ENCODE measurements at places on chromosomes 3 and 15. TPM values are rescaled to one million over a fixed set of nuclear protein-coding genes. Genes with fewer than 3 reads are reported as not detected.

DNA sequence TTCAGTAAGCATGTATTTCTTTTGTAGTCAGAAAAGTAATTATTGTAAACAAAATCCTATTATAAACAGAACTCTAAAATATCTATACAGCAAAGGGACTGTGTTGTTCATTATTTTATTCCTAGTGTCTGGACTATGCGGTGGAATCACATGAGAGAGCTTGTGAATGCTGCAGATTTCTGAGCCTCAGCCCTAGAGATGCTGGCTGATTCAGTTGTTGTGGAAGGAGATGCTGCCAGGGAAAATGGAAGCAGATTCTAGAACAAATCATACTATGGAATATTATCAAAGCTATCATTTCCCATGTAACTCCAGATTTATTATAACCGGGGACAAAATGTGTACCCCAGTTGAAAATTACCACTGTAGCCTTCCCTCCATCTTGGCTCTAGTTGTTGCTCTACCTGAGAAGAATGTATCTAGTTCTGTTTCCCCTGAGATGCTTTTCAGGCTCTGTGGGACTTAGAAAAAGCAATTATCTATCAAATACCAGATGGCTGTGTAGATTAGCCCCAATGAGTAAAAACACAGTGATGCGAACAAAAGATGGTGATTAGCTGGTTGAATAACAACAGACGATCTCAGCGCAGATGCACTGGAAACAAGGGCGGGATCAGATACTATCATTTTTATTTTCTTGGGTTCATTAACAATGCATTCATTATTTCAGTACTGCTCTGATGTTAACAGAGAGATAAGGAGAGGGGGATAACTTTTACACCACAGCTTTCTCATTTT is 131.3 kb downstream of the TMEM108 start:
- DNase-seq, result no peak

DNA sequence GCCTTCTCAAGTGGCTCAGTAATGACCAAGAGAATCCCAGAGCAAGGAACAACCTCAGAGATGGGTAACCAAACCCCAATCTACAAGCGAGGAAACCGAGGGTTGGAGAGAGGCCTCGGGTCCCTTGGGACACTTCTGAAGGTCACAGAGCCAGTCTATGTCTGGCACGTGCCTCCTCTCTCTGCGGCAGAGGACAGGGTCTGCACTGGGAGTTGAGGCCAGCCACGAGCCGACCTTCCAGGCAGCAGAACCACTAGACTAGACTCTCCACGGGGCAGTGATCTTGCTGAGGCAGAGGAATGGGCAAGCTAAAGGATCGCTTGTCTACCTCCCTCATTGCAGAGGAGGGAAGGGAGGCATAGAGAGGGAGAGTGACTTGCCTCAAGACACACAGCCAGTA is 100.6 kb upstream of the SMAD3 start:
- DNase-seq, result no peak

The DNAH12 gene
- total RNA-seq, result 0.17 TPM

GRCh38 chr3:58924578-58924977 is 125.2 kb downstream of the CFAP20DC start:
- DNase-seq, result no peak

DNA sequence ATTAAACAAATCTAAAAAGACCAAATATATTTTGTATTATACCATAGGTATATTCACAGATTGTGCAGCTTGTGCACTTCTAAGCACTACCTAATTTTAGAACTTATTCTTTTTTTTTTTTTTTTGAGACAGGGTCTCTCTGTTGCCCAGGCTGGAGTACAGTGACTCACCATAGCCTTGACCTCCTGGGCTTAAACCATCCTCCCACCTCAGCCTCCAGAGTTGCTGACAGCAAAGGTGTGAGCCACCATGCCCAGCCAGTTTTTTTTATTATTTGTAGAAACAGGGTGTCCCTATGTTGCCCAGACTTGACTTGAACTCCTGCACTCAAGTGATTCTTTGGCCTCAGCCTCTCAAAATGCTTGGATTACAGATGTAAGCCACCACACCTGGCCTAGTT is 11.9 kb upstream of the TKT start:
- no peak for DNase-seq

The KLF15 gene
- 1.6 TPM for total RNA-seq

The NMNAT3 gene
- 6.2 TPM for total RNA-seq

The GRAMD1C gene
- total RNA-seq, result 8.2 TPM

DNA sequence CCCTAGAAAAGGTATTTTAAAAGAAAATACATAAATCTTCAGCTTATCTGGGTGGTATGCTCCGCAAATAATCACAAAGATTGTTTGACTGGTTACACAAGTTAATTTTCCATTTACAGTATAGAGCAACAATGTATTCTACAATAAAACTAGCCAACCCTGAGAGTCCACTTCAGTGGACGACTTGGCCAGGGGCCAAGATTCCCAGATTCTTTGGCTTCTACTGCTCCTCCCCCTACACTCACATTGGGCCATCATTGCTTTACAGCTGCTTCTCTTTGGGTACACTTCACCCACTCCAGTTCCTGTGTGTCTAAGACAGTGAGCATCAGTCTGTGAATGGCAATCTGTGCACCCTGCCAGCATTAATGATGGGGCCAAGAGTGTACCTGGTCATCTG is 17.2 kb upstream of the PRICKLE2 start:
- DNase-seq, result peak; percentile 16

DNA sequence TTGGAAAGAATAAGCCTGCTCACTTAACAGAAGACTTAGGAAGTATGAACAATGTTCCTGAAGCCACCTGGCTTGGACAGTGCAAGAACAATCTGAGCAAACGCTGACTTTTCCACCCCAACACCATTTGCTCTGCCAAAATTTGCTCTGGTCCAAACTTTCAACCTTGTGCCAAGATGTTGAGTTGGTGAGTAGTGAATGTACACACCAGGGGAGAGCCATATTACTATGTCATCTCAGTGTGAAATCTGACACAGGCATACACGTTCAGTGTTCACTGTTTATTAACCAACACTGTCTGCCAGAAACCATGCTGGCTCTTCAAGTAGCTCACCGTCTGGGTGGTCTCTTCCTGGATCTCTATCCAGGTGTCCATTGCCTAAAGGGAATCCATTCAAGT is 152.9 kb upstream of the LPP start:
- no peak for DNase-seq

DNA sequence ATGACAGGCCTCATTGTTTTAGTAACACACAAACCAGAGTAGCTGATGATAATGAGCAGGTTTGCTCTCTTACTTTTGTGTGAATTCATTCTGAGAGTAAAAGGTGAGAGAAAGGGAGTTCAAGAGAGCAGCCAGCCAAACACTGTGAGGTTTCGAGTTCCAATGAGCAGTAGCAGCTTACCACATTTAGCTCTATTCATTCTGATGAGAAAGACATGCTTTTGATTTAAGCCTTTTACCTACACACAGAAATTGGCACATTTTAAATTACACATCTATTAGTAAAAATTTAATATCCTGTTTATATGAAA is 28.0 kb downstream of the GLDN start:
- DNase-seq, result no peak

GRCh38 chr3:78911394-78911793 is 856.4 kb downstream of the ROBO1 start:
- DNase-seq, result no peak

- no peak for DNase-seq
These were observed 525.1 kb downstream of the PDCD6IP start for GRCh38 chr3:34323517-34323916.

GRCh38 chr15:73457334-73457733 is 14.4 kb downstream of the REC114 start:
- DNase-seq, result no peak

The ANKRD34C gene
- not detected for total RNA-seq

- DNase-seq, result no peak
These were observed 12.8 kb downstream of the NXPE3 start for GRCh38 chr3:101791778-101792177.

GRCh38 chr15:90915216-90915807 is 12.2 kb downstream of the MAN2A2 start:
- DNase-seq, result no peak

The ATP13A5 gene
- not detected for total RNA-seq

The FGF12 gene
- 0.56 TPM for total RNA-seq

- DNase-seq, result no peak
These were observed 2.2 kb downstream of the ZNF592 start for GRCh38 chr15:84750583-84751092.

The CHST2 gene
- 2.8 TPM for total RNA-seq

DNA sequence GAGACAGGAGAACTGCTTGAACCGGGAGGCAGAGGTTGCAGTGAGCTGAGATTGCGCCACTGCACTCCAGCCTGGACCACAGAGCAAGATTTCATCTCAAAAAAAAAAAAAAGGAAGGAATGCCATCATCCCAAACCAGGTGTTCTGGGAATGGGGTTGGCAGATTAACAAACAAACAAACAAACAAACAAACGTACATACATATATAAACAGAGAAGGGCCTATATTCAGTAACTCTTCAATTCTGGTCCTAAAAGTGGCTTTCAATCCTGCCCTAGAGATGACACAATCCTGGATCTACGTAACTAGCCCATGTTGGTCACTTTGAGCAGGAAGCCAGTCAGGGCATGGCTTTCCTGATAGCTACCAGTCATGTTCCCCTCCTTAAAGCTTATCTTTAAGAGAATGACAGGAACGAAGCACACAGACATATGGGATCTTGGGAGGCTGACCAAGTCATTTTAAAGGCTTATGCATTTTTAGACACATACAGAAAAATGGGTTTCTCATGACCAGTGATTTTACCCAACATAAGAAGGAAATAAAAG is 29.9 kb upstream of the RAB11A start:
- DNase-seq, result no peak

DNA sequence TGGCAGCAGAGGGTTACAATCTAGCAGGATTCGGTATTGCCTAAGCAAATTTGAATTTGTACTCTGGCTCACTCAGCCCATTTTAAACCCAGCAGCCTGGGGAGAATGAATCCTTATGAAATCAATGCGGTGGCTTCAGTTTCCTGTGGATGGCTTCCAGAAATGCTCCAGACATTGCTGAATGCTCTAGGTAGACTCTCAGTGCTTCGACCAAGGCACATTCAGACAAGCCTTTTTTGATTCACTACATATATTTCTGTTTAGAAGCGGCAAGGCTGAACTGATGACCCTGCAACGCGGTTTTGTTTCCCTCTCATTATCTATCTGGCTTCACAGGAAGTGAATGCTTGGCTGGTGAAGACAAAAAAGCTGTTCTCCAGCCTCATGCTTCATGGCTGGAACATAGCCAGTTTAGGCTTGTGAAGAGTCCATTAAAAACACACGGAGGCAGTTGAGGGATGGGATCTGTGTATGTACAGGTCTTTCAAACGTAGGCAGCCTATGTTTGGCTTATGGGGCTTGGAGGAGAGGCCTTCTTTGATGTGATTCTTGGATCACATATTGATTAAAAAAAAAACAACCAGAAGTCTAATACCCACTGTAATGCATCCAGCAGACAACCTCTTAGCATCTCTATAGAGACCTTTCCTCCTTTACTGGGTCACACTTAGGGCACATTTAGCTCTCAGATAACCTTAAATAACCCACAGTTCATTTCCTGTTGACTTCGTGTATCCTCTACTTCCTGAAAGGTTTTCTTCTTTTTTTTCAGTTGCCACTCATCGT is 400.2 kb upstream of the TBL1XR1 start:
- no peak for DNase-seq

- DNase-seq, result no peak
These were observed 141.7 kb upstream of the MBNL1 start for GRCh38 chr3:152127058-152127457.

DNA sequence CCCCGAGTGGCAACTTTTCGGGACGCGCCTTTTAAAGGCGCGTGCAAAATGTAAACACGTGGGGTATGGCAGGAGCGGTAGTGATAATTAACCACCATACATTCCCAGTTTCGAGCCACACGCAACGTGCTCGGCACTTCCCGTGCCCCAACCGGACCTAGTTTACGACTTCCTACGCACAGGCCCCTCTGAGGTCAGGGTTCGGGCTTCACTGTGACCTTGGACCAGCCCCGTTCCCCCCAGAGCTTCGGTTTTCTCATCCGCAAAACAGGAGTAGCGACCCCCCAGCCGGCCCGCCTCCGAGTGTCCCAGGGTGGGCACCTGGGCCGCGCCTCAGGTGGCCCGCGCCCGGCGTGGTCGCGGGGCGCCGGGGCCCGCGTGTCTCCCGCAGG is 451 bp downstream of the CHCHD4 start:
- peak; percentile 81 for DNase-seq

- DNase-seq, result no peak
These were observed 151.8 kb downstream of the SYNPR start for GRCh38 chr3:63429905-63430304.

The BMF gene
- total RNA-seq, result 25.4 TPM

The FEZF2 gene
- not detected for total RNA-seq

DNA sequence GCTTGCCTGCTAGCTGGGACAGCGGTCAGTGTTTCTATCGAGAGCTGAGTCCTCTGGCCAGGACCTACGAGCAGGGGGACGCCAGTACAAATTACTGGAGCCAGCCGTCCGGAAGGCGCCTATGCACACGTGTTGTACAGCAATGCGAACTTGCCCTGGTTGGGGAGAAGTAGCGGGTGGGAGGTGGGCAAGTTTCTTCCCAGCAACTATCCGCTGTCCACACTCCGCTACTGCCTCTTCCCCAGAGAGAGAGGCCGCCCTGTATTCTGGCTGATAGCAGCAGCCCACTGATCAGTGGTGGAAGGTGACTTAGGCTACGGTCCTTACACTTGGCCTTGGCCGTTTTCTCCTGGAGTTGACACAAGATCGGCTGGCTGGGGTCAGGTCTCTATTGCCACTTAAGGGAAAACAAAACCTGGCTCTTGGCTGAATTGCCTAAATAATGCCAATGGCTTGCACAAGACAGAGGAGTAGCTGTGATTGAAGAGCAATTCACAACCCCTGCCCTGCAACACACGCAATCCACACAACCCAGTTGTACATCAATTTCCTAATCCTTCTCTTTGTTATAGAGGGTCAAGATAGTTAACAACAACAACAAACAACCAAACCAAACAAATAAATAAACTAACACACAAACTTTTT is 12.8 kb upstream of the SHC4 start:
- DNase-seq, result no peak

DNA sequence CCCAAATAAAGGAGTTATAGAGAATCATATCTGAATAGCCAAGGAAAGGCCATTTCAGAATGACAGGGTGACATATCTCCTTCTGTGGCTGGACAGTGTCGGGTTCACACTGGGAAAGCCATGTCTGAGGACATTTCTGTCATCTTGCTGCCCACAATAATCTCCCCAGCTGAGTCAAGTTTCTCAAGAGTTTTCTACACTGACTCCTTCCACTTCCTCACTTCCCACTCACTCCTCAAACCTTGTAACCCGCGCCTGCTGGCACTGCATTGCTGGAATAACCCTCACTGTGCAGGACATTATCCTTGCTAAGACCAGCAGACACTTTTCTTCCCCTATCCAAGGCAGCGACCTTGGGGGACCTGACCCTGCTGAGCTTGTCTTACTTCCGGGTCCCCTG is 5.3 kb upstream of the INSYN1 start:
- no peak for DNase-seq

The SCG5 gene
- 9.5 TPM for total RNA-seq

- no peak for DNase-seq
These were observed 105.4 kb upstream of the TNIK start for GRCh38 chr3:171565481-171566058.

The C3orf22 gene
- not detected for total RNA-seq

DNA sequence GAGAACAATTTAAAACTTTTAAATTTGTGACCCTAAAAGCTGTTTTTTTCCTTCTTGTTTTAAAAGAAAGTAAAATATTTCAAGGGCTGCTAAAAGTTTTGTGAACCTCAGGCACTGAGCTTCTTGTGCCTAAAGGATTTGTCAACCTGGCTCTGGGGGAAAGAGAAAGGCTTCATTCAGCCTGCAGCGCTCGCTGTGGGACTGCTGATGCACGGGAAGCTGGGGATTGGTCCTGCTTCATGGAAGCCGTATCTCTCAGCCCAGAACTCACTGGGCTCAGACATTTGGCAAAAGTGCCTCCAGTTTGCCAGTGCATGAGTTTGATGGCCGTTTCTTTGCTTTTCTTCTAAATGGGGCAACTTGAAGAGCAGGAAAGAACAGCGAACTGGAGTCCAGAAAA is 30.8 kb downstream of the TPRG1 start:
- no peak for DNase-seq
